Activated CD4-positive, alpha-beta memory T cell treated with anti-CD3 and anti-CD28 coated beads for 36 hours (primary cell): ENCODE measurements at places on chromosomes 6 and 20.

- DNase-seq, result no peak
These were observed 91.9 kb downstream of the FLRT3 start for GRCh38 chr20:14245368-14245970.

GRCh38 chr6:63636518-63637021 is 968 bp downstream of the PHF3 start:
- DNase-seq, result peak; percentile 79

DNA sequence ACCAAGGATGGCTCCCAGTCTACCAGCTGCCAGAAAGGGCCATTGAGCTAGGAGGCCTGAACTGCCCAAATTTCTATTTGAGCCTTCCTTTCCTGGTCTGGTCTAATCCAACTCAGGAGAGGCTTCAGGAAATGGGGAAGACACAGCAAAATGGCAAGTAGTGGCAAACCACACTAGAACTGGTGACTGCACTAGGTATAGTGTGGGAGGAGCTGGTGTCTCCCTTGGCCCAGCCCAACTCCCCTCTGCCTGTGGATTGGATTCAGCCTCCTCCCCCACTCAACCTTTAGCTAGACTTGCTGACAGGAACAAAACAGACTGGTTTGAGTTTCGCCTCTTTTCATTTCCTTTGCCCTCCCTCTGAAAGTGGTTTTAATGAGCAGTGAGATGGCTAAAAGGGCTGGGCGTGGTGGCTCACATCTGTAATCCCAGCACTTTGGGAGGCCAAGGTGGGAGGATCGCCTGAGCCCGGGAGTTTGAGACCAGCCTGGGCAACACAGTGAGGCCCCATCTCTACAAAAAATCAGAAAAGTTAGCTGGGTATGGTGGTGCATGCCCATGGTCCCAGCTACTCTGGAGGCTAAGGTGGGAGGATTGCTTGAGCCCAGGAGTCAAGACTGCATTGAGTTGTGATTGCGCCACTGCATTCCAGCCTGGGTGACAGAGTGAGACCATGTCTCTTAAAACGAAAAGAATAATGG is 17.5 kb downstream of the MRPS18A start:
- DNase-seq, result peak; percentile 69

GRCh38 chr6:164628302-164628931 is 681.0 kb downstream of the C6orf118 start:
- DNase-seq, result no peak
